Stimulated activated CD8-positive, alpha-beta memory T cell treated with anti-CD3 and anti-CD28 coated beads, Interleukin-4, amount 100 ng/mL, for 1 hour (primary cell): ENCODE measurements at places on chromosomes 4 and X.

GRCh38 chrX:150334981-150335380 is 28.1 kb upstream of the MAMLD1 start:
- no peak for DNase-seq

DNA sequence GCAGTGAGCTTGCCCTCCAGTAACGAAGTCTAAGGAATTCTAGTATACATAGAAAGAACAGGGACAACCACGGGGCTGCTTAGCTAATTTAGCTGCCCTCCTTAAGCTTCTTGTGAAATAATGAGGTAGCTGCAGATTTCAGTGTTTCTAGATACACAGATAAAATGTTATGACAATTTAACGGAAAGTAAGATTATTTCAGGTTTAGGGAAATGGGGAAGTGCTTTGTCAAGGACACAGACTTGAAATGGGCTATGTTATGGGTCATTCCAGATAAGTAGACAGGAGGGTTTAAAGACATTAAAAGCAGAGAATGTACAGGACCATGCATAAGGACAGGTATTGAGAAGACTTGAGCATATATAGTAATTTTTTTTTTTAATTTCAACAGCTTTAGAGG is 34.2 kb upstream of the ZNF518B start:
- no peak for DNase-seq

GRCh38 chr4:15963001-15963451 is at the start of gene FGFBP2:
FGFBP2 (minus strand) TSS chr4:15963175; CDS start chr4:15963129, 46 bp downstream.
- peak; percentile 50 for DNase-seq

DNA sequence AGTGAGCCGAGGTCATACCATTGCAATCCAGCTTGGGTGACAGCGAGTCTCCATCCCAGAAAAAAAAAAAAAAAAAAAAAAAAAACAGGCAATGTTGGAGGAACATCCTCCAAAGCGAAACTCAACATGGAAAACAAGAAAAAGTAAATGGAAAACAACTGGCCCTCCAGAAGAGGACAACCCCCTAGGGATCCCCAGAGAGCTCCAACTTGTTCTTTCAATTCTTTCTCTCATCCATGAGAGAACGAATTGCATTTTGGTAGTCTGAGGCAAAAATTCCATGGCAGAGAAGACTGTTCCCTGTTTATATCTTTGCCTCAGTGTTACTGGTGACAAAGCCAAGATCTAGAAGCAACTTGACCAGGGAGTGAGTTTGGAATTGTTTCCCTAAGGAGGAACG is 49.8 kb downstream of the OPHN1 start:
- DNase-seq: no peak

DNA sequence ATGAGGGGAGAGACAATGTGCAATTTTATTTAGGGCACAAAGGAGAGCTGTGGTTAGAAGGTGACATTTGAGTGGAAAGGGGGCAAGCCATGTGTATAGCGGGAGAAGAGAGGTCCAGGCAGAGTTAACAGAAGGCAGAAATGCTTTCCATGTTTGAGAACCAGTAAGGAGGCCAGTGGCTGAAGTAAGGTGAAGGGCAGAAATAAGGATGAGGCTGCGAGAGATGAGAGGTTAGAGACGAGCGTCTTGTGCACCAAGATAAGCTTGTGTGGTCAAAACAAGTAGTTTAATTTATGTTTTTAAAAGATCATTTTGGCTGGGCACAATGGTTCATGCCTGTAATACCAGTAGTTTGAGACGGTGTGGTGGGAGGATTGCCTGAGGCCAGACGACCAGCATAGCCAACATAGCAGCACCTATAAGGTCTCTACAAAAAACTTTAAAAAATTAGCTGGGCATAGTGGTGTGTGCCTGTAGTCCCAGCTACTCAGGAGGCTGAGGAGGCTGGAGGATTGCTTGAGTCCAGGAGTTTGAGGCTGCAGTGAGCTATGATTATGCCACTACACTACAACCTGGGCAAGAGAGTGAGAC is 8.5 kb downstream of the HTT start:
- DNase-seq: no peak

GRCh38 chr4:124322234-124323065 is 390.1 kb downstream of the ANKRD50 start:
- no peak for DNase-seq

GRCh38 chr4:7894098-7894676 is 45.5 kb downstream of the AFAP1 start:
- DNase-seq: no peak

DNA sequence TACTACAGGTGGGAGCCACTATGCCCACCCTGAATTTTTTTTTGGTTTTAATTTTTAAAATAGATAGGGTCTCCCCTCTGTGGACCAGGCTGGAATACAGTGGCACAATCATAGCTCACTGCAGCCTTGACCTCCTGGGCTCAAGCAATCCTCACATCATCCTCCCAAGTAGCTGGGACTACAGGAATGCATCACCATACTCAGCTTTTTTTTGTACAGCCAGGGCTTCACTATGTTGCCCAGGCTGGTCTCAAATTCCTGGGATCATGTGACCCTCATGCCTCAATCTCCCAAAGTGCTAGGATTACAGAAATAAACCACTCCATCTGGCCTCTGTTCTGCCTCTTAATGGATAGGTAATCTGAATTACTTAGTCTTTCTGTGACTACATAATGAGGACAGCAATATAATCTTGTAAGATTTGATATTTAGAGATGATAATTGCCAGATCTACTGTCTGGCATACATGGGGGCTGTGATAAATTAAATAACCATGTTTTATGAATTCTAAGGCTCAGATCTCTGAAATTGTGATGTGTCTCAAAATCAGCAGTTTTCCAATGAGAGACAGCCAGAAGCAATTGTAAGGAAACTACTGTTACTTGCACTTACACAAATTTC is 26.7 kb downstream of the PDS5A start:
- DNase-seq: no peak

- DNase-seq: no peak
Observed at GRCh38 chr4:45688341-45688740, 435.5 kb downstream of the GABRG1 start.

- no peak for DNase-seq
Observed at GRCh38 chr4:142927721-142928120, 81.6 kb upstream of the INPP4B start.
